Stimulated activated CD8-positive, alpha-beta memory T cell treated with anti-CD3 and anti-CD28 coated beads, Interleukin-15, amount 100 ng/mL, for 48 hours (primary cell): ENCODE measurements at places on chromosomes 16 and 17.

GRCh38 chr17:77769762-77770161, 188.7 kb upstream of the TNRC6C start:
- DNase-seq, result no peak

DNA sequence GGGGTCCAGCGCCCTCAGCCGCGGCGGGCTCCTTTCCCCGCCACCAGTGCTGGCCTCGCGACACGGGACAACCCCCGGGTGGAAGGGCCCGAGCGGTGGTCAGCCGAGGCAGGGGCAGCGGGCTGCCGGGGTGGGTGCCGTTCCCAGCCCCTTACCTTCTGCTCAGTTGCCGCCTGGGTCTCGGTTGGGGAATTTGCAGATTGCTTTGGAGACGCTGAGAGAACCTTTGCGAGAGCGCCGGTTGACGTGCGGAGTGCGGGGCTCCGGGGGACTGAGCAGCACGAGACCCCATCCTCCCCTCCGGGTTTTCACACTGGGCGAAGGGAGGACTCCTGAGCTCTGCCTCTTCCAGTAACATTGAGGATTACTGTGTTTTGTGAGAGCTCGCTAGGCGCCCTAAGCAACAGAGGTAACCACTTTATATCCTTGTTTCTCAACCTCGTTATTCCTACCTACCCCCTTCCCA, 381 bp downstream of the CTNS start:
- no peak for DNase-seq

DNA sequence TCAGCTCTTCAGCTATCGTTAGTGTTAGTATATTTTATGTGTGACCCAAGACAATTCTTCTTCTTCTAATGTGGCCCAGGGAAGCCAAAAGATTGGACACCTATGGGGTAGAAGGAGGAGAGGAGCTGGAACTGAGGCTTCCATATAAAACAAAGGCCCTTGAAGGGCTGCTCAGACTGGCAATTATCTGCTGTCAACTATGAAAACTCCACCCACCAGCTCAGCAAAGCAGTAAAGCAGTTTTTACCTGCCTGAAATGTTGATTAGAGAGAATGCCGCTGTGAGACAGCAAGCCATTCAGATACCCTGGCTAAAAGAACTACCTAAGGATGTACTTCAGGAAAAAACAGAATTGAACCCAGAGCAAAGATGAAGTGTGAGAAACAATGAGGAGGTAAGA, 45.9 kb upstream of the GNAO1 start:
- DNase-seq, result no peak

DNA sequence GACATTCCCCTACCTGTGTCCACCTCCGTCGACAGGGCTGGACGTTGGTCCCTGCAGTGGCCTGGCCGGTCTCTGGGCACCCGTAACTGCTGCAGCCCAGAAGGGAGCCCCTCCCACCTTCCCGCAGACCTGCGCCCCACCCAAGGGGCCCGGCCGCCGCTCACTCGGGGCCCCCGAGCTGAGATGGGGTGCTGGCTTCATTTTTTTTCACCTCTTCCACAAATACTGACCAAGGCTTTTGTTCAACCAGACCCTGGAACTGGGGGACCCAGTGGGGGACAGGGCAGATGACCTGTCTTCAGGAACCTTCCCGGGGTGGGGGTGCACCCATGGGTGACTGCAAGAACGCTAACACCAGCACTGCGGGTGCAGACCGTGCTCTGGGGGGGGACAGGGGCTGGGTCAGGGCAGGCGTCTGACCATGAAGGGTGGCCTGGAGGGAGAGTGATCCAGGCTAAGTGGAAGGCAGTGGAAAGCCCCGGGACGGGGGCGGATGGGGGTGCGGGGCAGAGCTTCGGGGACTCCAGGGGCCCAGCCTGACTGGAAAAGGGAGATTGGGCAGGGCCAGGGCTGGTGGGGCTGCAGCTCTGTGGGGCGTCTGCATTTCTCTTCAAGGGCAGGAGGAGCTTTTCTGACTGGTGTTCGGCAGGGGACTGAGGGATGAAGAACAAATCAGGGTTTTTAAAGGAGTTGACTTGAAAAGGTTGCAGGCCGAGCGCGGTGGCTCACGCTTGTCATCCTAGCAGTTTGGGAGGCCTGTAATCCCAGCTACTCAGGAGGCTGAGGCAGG, 42.3 kb downstream of the SLC7A5 start:
- no peak for DNase-seq

DNA sequence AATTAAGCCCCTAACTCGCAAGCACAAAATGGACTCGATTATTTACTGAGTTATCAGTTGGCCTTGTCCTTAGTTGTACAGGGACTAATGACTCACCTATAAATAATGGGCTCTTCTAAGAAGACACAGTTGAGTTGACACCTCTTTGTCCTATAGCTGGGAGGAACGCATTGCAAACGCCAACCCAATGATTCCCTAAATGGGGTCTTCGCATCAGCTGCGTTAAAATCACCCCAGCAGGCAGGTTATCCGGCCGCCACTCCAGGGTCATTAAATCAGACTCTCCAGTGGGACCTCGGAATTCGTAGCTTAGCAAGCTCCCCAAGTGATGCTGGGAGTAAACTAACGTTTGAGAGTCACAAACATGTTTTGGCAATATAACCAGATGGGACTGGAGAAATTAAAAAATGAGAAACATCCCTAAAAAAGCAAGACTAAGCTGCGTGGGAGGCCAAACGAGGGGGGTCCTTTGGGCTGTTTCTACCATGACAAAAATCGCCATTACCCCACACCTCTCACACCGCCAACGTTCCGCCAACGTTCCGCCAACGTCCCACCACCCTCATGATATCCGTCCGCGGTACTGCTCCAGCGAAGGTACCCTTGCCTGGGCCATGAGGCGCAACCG, 932 bp upstream of the NFE2L1 start:
- no peak for DNase-seq

DNA sequence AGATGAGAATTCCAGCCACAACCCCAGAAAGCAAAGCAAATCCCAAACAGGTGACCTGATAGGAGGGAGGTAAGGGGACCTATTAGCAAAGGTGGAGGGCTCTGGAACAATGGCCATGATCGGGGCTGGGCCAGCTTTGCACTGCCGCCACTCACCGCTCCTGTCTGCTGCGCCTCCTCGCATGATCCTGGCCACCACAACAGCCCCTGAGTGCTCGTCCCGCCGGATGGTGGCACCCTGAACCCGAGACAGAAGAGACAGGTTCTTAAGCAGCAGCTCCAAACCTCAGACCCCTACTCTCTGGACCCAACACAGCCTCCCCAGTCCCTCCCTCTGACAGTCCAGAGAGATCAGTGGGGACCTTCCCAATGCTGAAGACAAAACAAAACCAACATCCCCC, 5.3 kb downstream of the MPP3 start:
- no peak for DNase-seq

DNA sequence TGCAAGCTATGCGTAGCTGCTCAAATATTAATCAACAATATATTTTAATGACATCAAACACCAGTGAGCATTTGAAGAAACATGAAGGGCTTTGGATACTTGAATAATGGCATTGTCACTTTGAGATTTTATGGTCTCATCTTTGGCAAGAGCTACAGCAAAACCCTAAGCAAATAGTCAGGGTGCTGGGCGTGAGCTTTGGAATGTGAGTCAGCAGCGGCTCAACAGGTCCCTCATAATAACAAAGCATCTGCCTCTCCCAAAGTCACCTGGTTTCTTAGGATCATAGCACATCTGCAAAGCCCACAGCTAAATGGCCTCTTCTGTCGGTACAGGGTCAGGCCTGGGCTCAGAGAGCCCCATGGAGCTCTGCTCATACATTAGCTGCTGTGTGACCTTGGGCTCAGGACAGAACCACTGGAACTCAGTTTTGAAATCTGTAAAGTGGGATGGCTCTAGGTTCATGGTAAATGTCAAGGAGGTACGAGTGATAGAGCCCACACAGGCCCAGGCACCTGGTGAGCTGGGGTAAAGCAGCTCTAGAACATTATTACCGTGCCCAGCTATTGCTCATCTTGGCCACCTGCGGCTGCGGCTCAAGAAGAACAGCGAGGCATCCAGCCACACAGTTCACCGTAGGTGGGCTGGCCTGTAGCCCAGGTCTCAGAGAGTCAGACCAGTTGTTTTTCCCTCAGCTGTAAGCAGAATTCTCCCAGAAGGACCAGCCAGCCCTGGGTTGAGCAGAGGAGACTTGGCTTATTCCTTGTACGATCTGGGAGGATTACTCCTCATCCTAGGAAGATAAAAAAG, 544.5 kb upstream of the CDH11 start:
- no peak for DNase-seq

- no peak for DNase-seq
Observed at GRCh38 chr17:12193144-12193735, 172.6 kb downstream of the MAP2K4 start.

DNA sequence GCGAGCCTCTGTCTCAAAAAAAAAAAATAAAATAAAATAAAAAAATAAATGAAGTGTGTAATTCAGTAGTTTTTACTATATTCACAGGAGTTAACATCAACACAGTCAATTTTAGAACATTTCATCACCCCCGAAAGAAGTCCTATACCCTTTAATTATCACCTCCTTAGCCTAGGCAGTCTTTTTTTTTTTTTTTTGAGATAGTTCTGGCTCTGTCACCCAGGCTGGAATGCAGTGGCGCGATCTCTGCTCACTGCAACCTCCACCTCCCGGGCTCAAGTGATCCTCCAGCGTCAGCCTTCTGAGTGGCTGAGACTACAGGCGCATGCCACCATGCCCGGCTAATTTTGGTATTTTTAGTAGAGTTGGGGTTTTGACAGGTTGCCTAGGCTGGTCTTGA, 150.7 kb downstream of the SNX29 start:
- no peak for DNase-seq

DNA sequence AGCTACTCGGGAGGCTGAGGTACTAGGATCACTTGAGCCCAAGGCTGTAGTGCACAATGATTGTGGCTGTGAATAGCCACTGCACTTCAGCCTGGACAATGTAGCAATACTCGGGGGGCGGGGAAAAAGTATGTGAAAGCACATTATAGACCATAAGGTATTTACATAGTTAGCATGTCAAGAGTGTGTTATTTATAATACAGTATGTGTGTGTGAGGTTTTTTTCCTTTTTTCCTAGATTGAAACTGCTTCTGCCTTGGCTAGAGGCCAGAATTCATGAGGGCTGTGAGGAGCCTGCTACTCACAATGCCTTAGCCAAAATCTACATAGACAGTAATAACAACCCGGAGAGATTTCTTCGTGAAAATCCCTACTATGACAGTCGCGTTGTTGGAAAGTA, 30.5 kb downstream of the PTRH2 start:
- no peak for DNase-seq

- DNase-seq, result no peak
Observed at GRCh38 chr16:48025359-48025758, 130.4 kb downstream of the ABCC12 start.

- no peak for DNase-seq
Observed at GRCh38 chr17:65389949-65390348, 171.5 kb downstream of the AXIN2 start.

DNA sequence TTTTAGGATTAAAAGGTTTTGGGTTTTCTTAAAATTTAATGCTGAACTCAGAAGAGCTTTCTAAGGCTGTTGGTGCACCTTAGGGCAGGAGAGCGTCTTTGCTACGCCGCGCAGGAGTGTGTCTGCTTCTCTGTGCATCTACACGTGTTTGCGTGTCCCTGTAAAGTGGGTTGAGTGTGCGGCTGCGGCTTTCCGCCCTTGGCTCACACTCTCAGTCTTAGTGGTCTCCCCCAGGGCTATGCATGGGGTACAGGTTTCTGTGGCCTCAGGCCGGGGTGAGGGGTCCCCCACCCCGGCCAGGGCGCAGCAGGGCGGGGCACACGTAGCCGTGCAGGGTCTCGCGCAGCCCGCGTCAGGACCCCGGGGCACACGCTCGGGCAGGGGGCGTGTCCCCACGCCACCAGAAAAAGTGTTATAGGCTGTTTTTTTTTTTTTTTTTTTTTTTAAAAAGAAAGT, 727 bp upstream of the TENT4B start:
- DNase-seq, result peak; percentile 81

DNA sequence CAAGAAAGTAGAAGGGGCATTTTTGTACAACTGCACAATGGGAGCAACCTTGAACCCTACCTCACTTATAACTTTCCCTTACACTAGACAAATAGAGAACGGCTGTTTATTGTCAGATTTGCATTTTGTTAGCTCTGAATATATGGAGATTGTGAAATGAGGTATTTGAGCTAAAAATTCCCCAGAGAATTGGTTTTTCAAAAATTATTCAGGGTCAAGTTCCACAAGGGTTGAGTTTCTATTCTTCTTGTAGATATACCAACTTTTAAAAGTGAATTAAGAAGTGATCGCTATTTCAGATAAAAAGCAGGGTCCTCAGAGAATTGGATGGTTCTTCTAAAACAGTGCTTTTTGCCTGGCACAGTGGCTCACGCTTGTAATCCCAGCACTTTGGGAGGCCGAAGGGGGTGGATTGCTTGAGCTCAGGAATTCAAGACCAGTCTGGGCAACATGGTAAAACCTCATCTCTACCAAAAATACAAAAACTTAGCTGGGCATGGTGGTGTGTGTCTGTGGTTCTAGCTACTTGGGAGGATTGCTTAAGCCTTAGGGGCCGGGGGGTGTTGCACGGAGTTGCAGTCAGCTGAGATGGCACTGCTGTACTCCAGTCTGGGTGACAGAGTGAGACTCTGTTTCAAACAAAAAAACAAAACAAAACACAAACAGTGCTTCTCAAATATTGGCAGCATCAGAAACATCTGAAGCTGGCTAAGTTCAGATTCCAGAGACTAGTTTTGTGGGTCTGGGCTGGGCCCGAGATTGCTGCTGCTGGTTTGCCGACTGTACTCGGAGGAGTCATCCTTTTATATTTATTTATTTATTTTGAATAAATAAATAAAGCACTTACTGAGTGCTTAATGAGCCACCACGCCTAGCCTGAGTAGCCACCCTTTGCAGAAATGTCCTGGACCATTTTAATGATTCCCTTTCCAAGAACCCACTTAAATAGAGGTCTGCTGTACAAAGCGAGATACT, 50.9 kb downstream of the PECAM1 start:
- DNase-seq, result no peak

- no peak for DNase-seq
Observed at GRCh38 chr16:60636117-60636516, 1400.1 kb downstream of the CDH8 start.

- no peak for DNase-seq
Observed at GRCh38 chr16:26795184-26795583, 271.5 kb upstream of the C16orf82 start.
